Nucleus accumbens (tissue), 56 donors: ENCODE measurements at places on chromosomes 5 and 9.

DNA sequence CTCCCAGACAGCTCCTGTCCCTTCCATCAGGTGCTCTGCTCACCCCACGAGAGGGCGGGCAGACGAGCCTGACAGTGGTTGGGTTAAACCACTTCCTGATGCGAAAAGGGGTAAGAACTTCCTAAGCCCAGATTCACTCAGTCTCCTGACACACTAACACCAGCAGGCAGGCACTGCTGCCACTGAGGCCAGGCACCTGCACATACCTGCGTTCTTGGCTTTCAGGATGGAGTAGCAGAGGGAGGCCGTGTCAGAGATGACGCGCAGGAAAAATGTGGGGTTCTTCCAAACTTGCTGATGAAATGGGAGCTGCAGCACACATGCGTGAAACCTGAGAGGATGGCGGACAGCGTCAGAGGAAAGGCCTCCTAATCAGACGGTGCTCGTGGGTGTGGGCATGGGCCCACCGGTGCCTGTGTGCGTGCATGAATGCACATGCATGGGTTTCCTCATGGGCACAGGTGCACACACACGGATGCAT lies 29.9 kb downstream of the SLC6A18 start:
- no peak for DNase-seq

DNA sequence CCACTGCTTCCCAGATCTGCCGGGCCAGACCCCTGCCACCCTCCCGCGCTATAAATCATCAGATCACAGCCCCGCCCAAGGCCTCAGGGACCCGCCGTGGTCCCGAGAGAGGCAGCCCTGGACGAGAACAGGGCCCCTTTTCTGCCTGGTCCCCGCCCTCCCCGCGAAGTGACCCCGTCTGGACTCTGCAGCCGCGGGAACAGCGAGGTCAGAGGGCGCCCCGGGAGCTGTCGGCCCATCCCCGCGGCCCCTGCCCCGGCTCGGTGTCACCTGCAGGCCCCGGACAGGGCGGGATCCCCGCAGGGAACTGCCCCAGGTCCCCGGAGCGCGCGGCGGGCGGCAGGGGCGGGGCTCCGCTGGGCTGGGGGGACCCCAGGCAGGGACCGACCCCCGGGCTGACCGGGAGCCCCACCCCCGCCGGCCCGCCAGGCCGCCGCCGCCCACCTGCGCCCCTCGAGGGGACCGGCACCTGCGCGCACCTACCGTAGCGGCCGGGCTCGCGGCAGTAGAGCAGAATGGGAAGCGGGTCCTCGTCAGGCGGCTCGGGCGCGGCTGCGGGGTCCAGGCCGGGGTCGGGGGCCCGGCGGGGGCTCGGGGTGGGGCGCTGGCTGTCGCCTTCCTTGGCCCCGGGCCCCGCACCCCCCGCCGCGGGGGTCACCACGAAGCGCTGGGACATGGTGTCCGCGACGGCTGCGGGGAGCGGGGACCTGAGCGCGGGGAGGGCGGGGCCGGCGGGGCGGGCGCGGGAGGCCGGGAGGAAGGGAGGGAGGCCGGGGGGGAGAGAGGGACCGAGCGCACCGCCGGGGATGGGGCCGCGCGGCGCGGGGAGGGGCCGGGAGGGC lies 43.5 kb upstream of the SLC12A7 start:
- no peak for DNase-seq

- DNase-seq = no peak
Observed at GRCh38 chr5:96459313-96460121, 26.5 kb upstream of the PCSK1 start.

- no peak for DNase-seq
Observed at GRCh38 chr5:55994495-55994997, at the start of gene IL6ST. IL6ST (minus strand) TSS chr5:55994963; CDS start chr5:55976278, 18,685 bp downstream.

- no peak for DNase-seq
Observed at GRCh38 chr5:170638051-170638450, 134.2 kb downstream of the KCNIP1 start.

DNA sequence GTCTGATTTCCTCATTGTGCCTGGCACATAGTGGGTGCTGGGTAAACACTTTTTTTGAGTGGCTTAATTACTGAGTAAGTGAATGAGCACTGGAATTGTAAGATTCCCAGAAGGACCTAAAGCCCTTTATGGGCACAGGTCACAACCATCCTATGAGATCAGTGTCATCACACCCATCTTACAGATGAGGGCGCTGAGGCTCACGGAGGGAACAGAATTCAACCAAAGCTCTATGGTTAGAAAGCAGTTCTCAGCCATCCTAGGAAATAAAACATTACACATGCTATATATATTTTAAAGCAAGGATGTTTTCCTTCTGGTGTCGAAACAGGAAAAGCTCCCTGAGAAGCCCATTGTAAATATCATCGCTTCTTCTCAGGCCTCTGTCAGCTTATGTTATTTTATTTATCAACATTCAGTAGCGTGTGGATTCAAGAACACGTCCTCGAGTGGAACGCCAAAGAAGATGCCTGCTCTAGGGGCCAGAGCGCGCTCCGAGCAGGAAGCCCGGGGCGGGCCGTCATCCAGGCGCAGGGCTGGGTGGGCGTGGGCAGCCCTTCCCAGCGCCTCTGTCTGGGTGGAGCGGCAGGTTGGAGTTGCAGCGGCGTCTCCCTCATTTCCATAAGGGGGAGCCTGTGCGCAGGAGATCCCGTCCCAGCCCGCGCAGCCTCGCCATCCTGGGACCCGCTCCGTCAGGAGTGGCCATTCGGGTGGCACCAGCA lies 155.8 kb upstream of the SMIM23 start:
- no peak for DNase-seq

GRCh38 chr5:142360607-142361120 lies 35.8 kb upstream of the SPRY4 start:
- no peak for DNase-seq

GRCh38 chr5:153824909-153825308 lies 213.8 kb downstream of the FAM114A2 start:
- DNase-seq = no peak

DNA sequence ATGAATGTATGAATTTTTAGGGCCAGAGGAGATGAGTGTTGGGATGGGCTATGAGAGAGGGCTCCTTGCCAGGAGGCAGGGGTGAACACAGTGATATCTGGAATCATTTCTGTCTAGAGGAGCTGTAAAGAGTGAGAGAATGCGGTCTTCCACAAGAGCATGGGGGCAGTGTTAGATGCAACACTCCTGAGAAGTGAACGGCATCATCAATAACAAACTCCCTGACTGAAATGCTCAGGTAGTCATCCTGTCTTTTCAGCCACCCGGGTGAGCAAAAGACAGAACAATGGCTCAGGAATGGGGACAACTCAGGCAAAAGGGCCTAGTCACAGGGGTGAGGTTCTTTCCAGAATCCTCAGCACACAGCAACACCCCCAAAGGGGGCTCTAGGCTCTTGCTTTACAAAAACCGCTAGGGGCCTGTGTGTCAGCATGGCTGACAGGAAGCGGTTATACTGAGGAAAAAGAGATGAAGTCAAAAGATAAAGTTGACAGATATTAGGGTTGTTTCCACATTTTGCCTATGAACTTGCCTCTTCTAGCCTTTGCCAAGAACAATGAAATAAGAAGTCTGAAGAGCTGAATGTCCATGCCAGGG lies 104.6 kb upstream of the LRRTM2 start:
- no peak for DNase-seq

DNA sequence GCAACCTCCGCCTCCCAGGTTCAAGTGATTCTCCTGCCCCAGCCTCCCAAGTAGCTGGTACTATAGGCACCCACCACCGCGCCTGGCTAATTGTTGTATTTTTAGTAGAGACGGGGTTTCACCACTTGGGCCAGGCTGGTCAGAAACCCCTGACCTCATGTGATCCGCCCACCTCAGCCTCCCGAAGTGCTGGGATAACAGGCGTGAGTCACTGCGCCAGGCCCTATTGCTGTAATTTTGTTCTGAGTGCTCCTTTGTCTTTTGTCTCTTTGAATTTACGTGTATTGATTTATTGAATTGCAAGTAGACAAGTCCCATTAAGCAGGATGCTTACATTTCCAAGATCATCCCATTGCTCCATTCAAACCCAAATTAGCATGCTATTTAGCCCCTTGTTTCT lies 186.7 kb downstream of the MSX2 start:
- no peak for DNase-seq

- no peak for DNase-seq
Observed at GRCh38 chr5:171367424-171368370, 20.0 kb upstream of the NPM1 start.

DNA sequence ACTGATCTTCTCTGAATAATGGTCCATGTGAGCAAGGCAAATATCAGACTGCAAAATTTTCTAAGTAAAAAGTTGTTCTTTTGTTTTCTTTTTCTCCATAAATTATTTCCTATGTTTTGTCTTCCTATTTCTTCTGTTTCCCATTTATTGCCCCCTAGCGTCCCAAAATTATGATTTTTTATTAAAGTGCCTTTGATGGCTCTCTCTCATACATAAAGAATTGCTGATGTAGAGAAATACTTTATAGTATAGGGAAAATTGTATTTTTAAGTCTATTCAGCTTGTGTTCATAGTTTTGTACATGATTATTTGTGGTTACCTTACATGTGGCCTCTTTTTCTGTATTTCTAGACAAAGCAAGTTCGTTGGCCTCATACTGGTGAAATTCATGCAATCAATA lies 1031.2 kb downstream of the EFNA5 start:
- no peak for DNase-seq

DNA sequence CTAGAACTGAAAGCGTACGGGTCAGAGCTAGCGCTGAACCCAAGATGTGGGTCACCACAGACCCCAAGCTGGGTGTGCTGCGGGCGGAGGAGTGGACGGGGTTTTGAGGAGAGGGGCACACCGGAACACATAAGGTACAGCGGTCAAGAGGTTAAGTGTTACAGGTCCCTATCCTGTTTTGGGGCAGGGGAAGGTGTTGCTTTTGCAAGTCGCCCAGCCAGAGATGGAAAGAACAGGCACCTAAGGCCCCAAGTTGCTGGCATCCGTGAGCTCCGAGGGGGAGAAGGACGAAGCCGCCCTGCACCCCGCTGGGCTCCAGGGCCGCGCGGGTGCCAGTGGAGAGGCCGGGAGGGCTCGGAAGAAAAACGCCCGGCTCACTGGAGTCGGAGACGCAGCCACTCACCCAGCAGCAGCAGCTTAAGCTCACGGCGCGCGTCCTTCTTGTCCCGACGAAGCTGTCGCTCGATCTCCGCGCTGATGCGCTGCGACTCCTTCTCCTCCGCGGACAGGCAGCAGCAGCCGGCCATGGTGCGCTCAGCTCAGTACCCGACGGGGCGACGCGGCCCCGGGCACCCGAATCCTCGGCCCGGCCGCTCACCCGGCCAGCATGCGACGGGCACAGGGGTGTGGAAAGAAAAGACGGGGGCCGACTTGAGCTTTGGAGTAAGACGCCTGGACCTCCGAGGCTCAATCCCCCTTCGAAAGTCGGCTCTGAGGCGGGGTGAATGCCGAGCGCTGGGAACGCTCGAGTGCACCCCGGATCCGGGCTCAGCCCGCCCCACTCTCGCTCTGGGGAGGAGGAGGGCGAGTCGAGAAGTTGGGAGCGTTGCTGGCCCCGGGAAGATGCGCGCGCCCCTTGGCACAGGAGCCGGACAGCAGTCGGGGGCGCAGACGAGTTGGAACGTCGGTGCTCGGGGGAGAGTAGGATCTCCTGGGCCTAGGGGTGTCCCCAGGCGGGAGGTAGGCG lies 572 bp downstream of the GNA14 start:
- no peak for DNase-seq

- no peak for DNase-seq
Observed at GRCh38 chr5:27242258-27242626, 203.9 kb upstream of the CDH9 start.

DNA sequence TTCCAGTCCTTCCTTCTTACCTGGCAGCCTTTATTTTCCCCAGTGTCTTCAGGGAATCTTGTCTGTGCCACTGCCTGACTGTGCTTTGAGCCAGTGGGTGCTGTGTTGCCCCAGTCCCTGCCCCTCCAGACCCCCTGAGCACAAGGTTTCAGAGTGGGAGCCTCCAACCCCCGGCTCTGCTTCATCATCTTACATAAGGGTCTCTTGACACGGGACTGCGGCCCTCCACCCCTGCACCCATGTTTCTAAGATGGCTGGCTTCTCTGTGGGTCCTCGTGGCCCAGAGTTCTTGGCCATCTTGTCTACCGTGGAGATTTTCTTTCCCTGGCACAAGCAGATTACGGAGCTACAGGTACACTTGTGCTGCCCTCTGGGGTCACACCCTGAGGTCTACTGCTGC lies 194.1 kb downstream of the CACNA1B start:
- no peak for DNase-seq

- no peak for DNase-seq
Observed at GRCh38 chr9:89419978-89420394, 77.9 kb downstream of the SEMA4D start.

DNA sequence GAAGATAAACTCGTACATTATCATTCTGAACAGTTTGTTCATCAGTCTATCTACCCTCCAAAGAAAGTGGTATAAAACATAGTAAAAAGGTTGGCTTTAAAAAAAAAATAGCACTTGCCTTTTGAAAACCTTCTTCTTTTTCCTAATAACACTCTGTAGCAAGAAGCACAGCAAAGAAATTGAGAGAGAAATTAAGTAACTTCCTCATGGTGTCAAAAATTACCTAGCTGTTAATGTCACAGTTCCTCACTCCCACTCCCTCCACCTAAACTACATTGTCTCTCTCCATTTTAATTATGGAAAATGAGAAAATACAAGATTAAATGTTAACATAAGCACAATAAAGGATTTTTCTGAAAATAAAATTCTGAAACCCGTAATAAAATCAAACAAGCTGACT lies 72.2 kb downstream of the CERT1 start:
- no peak for DNase-seq

- no peak for DNase-seq
Observed at GRCh38 chr9:85871008-85871407, 69.9 kb upstream of the NAA35 start.

DNA sequence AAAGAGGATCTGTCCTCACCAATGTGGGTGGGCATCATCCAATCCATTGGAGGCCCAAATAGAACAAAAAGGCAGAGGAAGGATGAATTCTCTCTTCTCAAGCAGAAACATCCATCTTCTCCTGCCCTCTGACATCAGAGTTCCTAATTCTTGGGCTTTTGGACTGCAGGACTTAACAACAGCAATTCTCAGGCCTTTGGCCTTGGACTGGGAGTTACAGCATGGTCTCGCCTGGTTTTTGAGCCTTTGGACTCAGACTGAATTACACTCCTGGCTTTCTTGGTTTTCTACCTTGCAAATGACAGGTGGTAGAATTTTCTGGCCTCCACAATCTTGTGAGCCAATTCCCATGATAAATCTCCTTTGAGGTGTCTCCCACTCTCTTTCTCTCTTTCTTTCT lies 60.5 kb upstream of the CD180 start:
- DNase-seq = no peak

GRCh38 chr5:172335721-172336120 lies 52.2 kb upstream of the UBTD2 start:
- DNase-seq = no peak
